Skeletal muscle cell (primary cell): ENCODE measurements at places on chromosomes 4 and X.

DNA sequence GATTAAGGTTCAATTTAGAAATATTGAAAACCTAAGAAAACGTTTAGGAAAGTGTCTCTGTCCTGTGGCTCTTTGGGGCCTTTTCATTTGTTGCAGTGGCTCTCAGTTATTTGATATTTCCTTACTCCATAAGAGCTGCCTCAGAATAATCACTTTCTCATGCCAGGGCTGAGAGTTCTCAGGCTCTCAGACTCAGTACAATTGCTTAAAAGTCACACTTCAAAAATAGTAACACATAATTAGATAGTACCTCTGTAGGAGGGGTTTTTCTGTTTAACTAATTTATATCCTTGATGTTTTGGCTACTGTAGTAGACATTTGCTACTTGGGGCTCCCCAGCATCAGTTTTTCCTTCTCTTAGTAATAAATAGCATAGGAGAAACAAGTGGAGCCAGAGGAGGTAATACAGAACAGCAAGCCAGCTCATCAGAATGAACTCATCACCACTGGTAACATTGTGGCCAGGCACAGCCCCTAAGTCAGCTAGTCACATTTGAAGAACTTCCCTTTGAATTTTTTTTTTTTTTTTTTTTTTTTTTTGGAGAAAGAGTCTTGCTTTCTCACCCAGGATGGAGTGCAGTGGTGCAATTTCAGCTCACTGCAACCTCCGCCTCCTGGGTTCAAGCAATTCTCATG, 8.0 kb upstream of the HNRNPD start:
- no peak for DNase-seq

DNA sequence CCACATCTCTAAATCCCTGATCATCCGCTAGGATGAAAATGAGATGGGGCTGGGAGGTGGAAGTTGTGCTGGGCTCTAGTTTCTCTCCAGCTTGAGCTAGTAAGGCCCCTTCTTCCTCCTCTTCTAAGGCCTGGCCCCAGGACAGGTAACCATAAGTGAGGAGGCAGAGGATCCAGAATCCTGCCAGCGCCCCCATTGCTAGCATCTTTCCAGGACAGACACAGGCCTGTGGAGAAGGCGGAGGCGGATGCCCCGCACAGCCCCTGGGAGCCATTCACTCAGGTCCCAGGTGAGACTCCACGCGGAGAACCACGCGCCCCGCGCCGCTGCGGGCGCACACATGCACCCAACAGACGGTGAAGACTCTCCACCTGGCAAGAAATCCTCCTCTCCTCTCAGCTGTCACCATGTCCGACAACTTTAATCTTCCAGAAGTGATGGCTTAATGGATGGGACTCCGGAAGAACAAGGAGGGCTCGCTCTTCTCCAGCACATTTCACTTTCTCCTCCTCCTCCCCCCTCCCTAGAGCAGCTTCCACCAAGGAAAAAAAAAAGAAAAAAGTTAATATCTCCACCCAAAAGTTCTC, 793 bp downstream of the ARSJ start:
- no peak for DNase-seq

GRCh38 chr4:105970371-105970770, 75.1 kb downstream of the NPNT start:
- no peak for DNase-seq

- DNase-seq: no peak
Observed at GRCh38 chrX:46587753-46588171, 14.2 kb downstream of the CHST7 start.

GRCh38 chr4:57926311-57926710, 816.1 kb upstream of the IGFBP7 start:
- DNase-seq: no peak

DNA sequence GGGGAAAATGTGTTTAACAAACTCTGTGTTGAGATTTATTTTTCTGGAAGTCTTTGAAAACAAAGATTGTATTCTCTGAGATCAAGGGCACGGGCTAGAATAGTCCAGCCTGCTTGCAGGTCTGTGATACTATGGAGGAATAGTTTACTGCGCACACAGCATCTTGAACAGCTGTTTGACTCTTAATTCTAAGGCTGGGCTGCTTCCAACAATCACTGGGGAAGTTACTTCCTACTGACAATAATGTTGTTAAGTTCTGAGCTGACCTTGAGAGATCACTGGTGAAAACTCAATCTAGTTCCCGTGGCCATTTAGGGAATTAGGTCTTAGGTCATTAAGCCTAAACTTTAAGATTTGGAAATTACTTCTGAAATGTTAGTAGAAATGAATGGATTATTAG, 416.1 kb upstream of the FTHL17 start:
- DNase-seq: no peak

DNA sequence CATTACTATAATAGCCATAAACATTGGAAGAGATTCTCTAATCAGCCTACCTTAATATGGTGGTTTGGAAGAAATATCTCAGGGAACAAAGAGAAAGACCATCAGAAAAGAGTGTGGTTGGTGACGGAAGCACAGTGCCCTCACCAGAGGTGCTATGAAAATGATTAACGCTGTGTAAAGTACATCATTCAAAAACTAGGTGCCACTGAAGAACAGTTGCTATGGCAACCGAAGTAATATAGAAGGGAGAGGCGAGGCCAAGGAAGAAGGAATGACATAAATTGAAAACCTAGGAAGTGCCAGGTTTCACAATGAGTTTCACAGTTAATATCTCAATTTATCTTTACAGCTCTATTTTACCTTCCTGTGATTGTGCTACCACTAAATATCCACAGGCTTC, 57.0 kb upstream of the ARSJ start:
- DNase-seq: no peak

GRCh38 chrX:43706786-43707370, 50.8 kb downstream of the MAOA start:
- no peak for DNase-seq

GRCh38 chrX:37357436-37357835, 8.3 kb downstream of the PRRG1 start:
- DNase-seq: no peak

DNA sequence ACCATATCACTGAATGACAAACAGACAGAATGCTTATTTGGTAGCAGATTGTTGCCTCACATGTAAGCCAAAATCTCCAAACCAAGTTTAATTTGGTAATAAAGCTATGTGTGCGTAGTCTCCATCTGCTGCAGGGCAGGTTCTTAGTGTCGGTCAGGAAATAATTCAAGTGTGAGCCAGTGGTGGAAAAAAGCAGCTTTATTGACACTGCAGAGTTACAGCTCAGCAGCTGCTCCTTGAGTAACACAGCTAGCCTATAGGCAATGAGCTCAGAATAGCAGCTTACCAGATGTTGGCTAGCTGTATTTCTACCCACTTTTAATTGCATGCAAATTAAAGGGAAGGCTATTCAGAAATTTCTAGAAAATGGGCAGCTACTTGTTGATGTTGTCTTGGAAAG, 757.8 kb upstream of the HS3ST1 start:
- no peak for DNase-seq

GRCh38 chr4:3419836-3420605, 21.7 kb upstream of the HGFAC start:
- no peak for DNase-seq

- DNase-seq: no peak
Observed at GRCh38 chr4:145189981-145190380, 9.6 kb upstream of the OTUD4 start.

DNA sequence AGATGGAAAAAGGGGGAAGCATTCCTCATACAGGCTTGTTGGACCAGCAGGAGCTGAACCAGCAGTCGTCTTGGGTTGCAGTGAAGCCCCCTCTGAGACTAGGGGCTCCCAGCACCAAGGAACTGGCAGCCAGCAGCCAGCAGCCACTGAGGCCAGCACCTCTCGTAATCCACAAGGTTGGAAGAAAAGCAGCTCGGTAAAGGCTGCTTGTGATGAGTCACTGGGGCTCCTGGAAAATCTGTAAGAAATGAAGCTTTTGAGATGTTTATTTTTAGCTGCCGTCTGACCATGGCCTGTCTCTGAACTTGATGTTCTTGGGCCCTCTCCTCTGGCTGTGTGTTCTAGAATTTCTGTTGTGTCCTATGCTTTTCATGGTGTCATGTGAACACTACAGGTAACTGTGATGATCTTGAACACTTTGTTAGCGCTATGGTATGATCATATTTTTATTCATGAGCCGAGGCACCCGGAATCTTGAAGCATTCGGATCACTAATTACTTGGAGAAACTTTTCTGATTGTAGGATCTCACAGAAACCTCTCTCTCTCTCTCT, 18.6 kb downstream of the CLCN4 start:
- no peak for DNase-seq

- no peak for DNase-seq
Observed at GRCh38 chr4:158250321-158250720, 40.0 kb downstream of the TMEM144 start.

DNA sequence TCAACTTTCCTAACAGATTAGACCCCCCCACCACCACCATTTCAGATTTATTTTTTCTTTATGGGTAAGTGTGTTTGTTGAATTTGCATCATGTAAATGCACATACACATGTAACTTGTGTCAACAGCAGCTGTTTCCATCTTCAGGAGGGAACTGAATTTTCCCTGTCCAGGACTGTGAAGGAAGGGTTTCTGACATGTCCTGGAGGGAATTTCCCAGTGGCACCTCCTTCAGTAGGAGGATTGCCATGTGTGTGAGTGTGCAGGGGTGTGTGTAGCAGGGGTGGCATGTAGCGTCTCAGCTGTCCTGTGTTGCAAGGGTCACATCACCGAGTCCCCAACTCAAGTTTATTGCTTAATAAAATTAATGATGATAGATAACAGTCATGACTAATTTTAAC, 19.7 kb downstream of the HERC6 start:
- DNase-seq: no peak

GRCh38 chr4:184942444-184943425, 75.6 kb upstream of the HELT start:
- DNase-seq: no peak

- DNase-seq: no peak
Observed at GRCh38 chr4:7906171-7906701, 33.4 kb downstream of the AFAP1 start.

GRCh38 chrX:87528487-87528886, 10.9 kb downstream of the KLHL4 start:
- DNase-seq: no peak

GRCh38 chr4:43782391-43782790, 666.2 kb downstream of the KCTD8 start:
- no peak for DNase-seq

DNA sequence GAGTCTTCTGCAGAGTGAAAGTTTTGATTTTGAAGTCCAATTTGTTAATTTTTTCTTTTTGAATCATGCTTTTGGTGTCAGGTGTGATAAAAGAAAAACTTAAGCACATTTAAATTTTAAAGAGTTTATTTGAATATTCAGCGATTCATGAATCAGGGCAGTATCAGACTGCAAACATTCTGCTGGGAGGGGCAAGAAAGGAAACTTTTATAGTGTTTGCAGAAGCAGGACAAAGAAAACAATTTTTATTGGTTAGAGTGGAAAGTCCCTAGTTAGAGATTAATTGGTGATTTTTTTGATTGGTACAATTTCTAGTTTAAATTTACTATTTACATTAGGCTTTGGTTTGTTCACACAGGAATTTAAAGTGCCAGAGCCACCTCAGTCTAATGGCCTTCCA, 1.5 kb upstream of the DIPK2B start:
- DNase-seq: no peak

DNA sequence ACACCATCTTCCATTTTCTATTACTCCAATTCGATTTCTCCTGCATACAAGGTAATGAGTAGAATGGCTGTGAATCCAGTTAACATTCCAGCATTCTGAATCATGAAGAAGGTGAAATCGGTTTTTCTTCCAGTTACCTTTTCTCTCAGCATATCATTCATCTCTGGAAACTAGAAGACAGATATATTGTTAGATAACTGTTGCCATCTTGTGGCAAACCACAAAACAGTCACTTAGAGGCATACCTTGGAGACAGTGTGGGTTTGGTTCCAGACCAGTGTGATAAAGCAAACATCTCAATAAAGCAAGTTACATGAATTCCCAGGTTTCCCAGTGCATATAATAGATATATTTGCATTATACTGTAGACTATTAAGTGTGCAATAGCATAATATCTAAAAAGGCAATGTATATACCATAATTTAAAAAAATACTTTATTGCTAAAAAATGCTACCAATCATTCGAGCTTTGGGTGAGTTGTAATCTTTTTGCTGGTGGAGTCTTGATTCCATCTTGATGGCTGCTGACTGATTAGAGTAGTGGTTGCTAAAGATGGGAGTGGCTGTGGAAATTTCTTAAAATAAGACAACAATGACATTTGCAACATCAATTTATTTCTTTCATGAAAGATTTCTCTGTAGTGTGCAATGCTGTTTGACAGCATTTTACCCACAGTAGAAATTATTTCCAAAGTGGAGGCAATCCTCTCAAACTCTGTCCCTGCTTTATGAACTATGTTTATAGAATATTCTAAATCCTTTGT, 82.1 kb downstream of the SLC39A8 start:
- peak; percentile 8 for DNase-seq

DNA sequence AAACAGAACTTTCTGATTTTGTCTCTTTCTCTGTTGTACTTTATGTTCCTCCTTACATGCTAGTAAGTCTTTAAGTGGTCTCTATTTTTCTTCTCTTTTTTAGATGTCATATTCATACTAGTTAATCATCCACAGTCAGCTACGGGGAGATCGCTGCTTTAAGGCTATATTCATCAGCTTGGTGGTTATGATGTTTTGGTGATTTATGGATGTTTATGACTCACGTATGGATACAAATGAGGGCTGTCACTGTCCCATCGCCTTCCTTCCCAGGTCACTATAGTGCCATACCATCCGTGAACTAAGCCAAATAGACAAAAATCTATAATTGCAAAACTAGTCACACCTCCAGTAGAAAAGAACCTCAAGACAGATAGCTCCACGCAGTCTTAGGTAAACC, 296.8 kb upstream of the AADAT start:
- no peak for DNase-seq

- peak; percentile 13 for DNase-seq
Observed at GRCh38 chrX:25726539-25726938, 411.6 kb upstream of the MAGEB18 start.

GRCh38 chr4:75306506-75306905, 207.7 kb downstream of the RCHY1 start:
- DNase-seq: no peak

GRCh38 chrX:14712096-14712495, 160.8 kb downstream of the FANCB start:
- DNase-seq: no peak

DNA sequence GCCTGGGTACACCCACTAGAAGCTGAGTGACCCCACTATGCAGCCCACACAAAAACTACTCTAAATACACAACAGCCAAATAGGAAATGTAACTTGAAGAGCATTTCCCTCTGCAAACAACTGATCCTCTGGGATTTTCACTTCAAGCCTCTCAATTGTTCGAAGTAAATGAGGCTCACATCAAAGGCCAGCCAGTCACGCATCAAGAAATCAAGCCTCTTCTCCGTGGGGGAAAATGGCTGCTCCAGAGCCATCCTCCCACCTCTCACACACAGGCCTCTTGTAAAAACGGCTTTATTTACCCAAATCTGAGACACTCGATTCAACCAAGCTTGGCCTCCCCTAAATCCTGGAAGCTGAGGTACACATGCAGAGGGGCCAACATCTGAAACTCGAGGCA, 14.3 kb downstream of the PCDH19 start:
- DNase-seq: no peak

- DNase-seq: no peak
Observed at GRCh38 chr4:175166020-175166419, 247.9 kb downstream of the ADAM29 start.

GRCh38 chr4:77217526-77217925, 60.5 kb downstream of the CCNG2 start:
- no peak for DNase-seq

GRCh38 chrX:19758539-19758938, 128.9 kb downstream of the SH3KBP1 start:
- DNase-seq: no peak
